ENCODE measurements at places on chromosomes 6 and 20.

DNA sequence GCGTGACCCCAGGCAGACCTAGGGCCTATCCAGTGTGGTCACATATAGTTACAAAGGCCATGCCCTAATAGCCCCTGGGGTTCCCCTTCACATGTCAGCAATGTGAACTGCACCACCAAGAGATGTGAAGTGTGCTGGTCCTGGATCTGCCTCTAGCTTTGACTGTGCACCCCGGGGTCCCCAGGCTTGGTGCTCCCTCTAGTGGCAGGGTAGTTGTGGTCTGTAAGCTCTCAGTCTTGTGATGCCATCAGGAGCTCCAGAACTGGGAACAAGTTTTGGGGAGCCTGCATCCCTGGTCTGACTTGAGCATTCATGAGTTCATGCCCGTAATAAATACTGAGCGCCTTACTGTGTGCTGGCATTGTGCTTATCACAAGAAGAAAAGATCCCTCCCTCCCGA, 143.4 kb downstream of the DHX35 start:
- DNase-seq, result no peak

DNA sequence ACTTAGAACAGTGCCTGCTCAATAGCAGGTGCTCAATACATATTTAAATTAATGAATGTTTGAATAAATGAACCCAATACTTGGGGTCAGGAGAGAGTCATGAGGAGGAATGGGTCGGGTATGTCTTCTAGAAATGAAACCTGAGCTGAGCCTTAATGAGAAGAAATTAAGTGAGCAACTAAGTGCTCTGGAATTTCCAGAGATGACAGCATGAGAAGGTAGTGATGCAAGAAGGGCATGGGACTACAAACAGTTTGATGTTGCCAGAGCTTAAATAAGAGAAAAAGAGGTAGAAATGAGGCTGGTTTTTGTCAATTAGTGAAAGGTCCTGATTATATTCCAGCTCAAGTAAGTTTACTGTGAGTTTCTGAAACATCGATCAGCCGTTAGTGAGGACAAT, 82.9 kb downstream of the PDE10A start:
- no peak for DNase-seq

- DNase-seq, result no peak
Measured at GRCh38 chr6:4459032-4459431, 317.2 kb upstream of the CDYL start.

- DNase-seq, result no peak
Measured at GRCh38 chr6:128659878-128660622, 139.7 kb upstream of the PTPRK start.

DNA sequence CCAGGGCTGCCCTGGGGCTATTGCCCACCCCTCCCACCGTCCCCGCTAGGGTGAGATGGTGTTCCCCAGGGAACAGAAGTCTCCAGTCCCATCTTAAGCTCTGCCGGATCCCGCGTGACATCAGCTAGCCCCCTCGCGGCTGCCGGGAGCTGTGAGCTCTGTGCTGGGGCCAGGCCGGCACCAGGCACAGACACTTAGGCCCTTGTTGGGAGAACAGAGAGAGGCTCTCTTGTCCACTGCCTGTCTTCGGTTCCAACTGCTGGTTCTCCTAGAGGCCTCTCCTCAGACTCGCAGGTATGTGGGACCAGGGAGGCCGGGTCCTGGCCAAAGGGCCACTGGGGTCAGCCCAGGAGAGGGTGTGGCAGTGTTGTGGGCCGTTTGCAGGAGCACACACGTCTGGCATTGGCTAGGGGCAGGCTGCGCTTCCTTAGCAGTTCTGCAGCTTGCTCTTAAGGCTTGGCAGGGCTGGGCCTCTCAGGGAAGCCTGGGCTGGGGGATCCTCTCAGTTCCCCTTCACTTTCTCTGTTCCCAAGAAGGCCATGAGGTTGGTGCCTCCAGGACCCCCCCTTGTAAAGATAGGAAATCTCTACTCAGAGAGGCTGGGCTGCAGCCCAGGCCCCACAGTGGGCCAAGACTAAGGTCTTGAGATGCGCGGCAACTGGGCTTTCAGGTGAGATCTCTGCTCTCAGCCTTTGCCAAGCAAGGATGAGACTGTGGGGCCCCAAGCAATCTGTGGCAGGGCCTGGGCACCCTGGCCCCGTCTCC, 6.3 kb downstream of the SGK2 start:
- DNase-seq, result no peak

- DNase-seq, result no peak
Measured at GRCh38 chr6:128397996-128398395, 122.4 kb downstream of the PTPRK start.

DNA sequence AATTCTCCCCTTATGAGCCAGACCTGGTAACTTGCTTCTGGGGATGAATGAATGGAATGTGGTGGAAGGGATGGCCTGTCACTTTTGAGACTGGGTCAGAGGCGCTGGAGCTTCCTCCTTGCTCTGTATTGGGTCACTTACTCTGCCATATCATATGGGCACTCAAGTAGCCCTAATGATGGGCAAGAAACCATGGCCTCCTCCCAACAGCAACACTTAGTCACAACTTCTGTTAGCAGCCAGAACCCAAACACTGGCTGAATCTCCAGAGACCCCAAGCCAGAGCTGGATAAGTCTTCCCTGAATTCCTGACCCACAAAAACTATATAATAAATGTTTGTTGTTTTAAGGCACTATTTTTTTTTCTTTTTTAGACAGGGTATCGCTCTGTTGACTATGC, 5.5 kb downstream of the E2F1 start:
- DNase-seq, result no peak

GRCh38 chr6:41561416-41561815, 15.2 kb downstream of the FOXP4 start:
- DNase-seq, result no peak

GRCh38 chr6:105212587-105212986, 32.8 kb upstream of the POPDC3 start:
- DNase-seq, result no peak

GRCh38 chr6:62357835-62358234, 71.8 kb upstream of the KHDRBS2 start:
- DNase-seq, result no peak

GRCh38 chr6:169239181-169239580, 14.5 kb downstream of the THBS2 start:
- DNase-seq, result no peak

GRCh38 chr6:34176261-34177031, 30.6 kb upstream of the GRM4 start:
- DNase-seq, result no peak

DNA sequence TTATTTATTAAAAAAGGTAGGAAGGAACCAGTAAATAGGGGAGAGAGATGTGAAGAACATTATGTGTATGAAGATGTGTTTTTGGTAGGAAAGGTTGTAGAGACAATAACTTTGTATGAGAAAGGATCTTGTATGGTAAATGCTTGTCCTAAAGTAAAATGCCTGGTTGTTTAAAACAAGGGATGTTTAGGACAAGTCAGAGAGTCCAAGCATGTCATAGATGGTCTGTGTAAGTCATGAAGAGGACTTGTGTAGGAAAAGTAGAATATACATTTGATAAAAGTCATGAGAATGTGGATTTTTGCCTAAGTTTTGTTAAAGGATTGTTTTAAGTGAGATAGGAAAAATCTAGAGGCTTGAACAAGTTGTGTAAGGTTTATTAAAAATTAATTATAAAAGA, 325.1 kb downstream of the CDH26 start:
- DNase-seq, result no peak

- no peak for DNase-seq
Measured at GRCh38 chr6:165805636-165806035, 142.6 kb upstream of the PDE10A start.

- DNase-seq, result no peak
Measured at GRCh38 chr6:166442131-166442685, 59.5 kb upstream of the MPC1 start.

DNA sequence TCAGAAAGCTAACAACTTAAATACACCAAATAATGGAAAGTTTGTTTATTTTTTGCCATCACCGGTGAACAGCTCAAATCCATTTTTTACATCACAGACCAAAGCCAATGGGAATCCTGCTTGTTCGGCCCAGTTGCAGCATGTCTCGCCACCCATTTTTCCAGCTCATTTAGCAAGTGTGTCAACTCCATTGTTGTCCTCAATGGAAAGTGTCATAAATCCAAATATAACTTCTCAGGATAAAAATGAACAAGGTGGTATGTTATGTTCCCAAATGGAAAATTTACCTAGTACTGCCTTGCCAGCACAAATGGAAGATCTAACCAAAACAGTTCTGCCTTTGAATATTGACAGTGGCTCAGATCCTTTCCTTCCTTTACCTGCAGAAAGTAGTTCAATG, 65.3 kb upstream of the SMIM8 start:
- no peak for DNase-seq

GRCh38 chr6:5599127-5599526, 337.8 kb downstream of the FARS2 start:
- DNase-seq, result no peak

- no peak for DNase-seq
Measured at GRCh38 chr6:6494677-6495076, 93.8 kb upstream of the LY86 start.

DNA sequence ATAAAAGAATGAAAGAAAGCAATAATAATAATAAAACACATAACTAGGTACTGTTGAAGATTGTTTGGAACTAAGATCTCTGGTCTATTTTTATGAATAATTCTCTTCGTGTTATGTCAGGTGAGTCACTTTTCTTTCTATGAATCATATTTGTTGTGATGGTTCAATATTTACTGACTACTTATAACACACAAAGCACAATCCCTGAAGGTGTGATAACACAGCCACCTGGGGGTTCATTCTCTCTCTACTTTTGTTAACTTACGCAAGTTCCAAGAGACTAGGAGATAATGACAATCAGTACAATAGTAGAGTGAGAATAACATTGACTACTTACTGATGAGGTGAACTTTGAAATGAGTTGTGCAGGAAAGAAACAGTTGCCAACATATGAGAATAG, 149.9 kb downstream of the IBTK start:
- no peak for DNase-seq

DNA sequence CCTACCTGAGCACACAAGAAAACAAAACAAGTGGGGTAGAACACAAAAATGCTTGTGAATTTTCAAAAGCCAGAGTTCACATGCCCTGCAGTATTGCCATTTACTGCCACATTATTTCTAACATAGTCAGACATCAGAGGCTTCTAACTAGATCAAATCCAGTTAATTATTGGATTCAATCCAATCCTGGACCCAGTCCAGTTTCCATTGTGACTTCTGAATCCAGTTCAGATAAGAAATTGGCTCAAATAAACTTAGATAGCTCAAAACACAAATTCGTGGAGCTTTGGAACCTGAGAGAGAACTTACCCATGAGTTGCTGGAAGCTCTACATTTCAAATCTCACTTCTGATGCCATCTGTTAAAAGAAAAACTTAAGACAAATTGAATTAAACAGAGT, 85.2 kb upstream of the ANKEF1 start:
- no peak for DNase-seq

- no peak for DNase-seq
Measured at GRCh38 chr20:62543470-62544302, 67.9 kb upstream of the GATA5 start.

DNA sequence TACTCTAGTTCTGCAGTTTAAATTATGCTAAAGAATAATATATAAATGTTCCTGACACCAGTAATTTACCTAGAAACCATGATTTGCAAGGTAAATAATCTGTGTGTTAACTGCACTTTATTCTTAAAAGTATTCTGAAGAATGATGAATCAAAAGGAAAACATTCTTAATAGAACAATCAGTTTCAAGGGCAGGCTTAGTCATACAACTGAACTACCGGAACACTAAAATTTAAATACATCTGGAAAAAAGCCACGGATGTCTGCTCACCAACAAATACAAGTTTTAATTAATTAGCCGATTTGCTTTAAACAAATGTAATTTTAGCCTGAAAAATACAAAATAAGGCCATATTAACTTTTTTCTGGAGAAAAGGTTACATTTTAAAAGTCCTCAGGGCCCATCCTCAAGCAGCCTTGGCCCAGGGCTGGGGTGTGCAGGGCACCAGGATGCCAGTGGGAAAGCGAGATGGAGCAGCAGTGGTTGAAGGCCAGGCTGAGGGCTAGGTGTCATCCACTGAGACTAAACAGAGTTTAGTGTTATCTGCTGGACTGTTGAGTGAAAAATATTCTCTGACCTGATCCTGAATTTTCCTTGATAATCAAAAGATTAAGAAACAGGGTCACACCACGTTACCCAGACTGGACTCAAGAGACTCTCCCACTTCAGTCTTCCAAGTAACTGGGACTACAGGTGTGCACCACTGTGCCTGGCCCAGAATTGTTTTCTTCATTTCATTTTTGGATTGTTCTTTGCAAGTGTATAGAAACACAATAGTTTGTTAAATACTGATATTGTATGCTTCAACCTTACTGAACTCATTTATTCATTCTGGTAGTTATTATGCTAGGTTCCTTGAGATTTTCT, 88.2 kb upstream of the DST start:
- DNase-seq, result no peak

- no peak for DNase-seq
Measured at GRCh38 chr20:50494428-50494827, 15.8 kb upstream of the PTPN1 start.

DNA sequence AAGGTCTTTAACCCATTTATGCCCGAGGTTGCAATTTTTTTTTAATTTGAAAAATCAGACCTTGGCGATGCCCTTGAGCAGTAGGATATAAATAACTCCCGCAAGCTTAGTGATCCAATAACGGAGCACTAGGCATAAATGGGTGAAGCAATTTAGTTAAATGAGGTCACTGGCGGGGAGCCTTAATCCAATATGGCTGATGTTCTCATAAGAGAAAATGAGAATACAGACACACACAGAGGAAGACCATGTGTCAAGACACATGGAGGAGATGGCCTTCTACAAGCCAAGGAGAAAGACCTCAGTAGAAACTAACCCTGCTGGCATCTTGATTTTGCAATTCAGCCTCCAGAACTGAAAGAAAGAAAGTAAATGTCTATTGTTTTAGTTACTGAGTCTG, 735 bp downstream of the SIRPG start:
- no peak for DNase-seq

All from stimulated activated CD8-positive, alpha-beta memory T cell treated with anti-CD3 and anti-CD28 coated beads, Interleukin-4, amount 100 ng/mL, for 4 hours (primary cell).